Amniotic epithelial cell (primary cell): ENCODE measurements at places on chromosomes 13 and 19.

GRCh38 chr19:8209462-8210378 is 550 bp downstream of the CERS4 start:
- peak; percentile 14 for DNase-seq

DNA sequence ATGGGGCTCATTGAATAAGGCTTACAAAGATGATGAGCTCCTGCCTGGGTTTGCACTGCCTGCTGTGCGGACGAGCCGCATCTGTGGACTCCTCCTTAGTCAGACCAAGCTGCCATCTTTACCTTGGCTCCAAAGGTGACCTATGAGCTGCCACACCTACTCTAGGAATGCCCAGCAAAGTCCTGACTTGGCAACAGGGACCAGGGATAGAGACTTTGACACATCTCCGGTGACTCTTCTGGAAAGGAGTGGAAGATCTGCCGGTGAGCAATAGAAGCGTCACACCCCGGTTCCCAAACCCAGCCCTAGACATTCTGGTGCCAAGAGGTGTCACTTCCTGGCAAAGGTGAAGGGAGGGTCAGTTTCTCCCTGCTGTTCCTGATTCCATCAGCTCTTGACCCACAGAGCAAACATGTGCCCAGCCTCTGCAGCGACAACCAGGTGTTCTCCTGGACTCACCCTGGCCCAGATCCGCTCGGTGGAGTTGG is 50.2 kb upstream of the GTF3A start:
- no peak for DNase-seq

- peak; percentile 64 for DNase-seq
Observed at GRCh38 chr13:49731766-49732165, 40.5 kb upstream of the EBPL start.

- no peak for DNase-seq
Observed at GRCh38 chr13:110045202-110045601, 258.8 kb upstream of the IRS2 start.

DNA sequence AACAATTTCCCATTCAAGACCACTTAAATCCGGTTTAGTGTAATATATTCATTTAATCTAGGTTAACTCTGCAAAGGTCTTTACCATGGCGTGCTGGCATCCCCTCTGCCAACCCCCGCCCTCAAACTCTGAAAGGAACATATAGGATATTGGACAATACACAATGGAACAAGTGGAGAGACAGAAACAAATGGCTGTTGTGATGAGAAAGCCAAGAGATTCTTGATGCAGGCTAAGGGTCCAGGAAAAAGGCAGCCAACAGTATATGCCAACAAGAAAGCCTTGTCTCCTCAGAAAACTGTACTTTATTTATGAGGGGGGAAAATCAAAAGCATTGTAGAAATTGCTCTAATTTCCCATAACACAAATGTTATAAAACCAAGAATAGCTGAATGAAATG is 407.3 kb upstream of the SGCG start:
- DNase-seq, result no peak

DNA sequence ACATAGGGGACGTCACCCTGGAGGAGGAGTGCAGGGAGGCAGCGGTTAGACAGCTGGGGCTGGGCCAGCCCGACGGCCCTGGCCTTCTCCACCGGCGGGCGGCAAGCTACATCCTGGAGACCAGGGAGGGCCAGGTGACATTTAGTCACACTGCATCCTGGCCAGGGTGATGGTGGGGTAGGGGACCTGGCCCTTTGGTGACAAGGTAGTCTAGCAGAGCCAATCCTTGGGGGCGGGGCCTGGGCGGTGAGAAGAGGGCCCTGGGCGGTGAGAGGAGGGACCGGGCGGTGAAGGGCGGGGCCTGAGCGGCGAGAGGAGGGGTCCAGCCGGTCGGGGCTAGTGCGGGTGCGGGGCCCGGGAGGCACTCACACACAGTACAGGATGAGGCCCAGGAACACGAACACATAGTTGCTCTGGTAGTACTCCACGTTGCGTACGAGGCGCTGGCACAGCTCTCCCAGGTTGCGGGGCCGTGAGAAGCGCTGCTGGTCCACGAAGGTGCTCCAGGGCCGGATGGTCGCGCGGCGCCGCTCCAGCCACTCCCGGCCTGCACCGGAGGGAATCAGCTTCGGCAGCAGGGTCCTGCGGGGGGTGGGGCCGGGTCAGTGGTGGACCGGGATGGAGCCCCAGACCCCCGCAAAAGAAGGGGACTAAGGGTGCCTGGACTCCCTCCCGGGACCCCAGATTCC is 610 bp downstream of the RABAC1 start:
- peak; percentile 53 for DNase-seq
